Peyer's patch (tissue), 4 donors: ENCODE measurements at places on chromosomes 2 and 18. TPM values are rescaled to one million over a fixed set of nuclear protein-coding genes. Genes with fewer than 3 reads are reported as not detected.

DNA sequence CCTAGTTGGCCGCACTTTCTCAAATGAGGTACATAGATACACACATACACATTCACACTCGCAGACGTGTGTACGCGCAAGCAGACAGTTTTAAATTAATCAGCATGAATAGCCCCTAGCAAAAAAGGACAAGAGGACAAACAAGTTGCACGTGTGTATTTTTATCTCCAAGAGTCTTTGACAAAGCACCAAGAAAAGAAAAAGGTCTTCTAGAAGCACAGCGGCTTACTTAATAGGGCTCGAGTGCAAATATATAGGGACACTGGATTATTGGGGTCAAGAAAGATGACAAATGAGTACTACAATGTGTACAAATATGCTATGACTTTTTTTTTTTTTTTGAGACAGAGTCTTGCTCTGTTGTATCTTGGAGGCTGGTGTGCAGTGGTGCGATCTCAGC, 1.7 kb upstream of the BCL2 start:
- no peaks in the 10 kb centered on the region for H3K36me3 ChIP-seq
- peak overlapping the region; percentile 89 for H3K27ac ChIP-seq
- peaks cover 15% of the 10 kb centered on the region for H3K4me1 ChIP-seq
- no peaks in the 10 kb centered on the region for H3K27me3 ChIP-seq
- no peak for DNase-seq

- H3K27me3 ChIP-seq, result no peaks in the 10 kb centered on the region
- H3K4me1 ChIP-seq, result no peaks in the 10 kb centered on the region
- H3K27ac ChIP-seq, result peak overlapping the region; percentile 9
These were observed 60.0 kb downstream of the TMEM131 start for GRCh38 chr2:97935719-97936161.

- H3K4me3 ChIP-seq, result no peak overlapping the region
- H3K27ac ChIP-seq, result peak overlapping the region; percentile 42
- peaks cover 3% of the 10 kb centered on the region for H3K4me1 ChIP-seq
- H3K36me3 ChIP-seq, result no peaks in the 10 kb centered on the region
These were observed 48.5 kb downstream of the SMAD7 start for GRCh38 chr18:48902023-48902855.

DNA sequence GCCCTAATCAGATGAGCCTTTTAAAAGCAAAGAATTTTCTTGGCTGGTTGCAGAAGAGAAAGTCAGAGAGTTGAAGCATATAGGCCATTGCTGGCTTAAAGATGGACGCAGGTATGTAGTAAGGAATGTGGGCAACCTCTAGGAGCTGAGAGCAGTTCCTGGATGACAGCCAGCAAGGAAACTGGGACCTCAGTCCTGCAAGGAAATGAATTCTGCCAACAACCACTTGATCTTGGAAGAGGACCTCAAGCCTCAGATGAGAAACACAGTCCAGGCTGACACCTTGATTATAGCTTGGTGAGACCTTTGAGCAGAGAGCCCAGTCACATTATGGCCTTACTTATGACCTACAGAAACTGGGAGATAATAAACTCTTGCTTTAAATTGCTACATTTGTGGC, 15.7 kb downstream of the PHOSPHO2 start:
- no peak overlapping the region for H3K27ac ChIP-seq
- H3K4me3 ChIP-seq, result no peak overlapping the region
- peak; percentile 56 for DNase-seq
- H3K4me1 ChIP-seq, result peaks cover 36% of the 10 kb centered on the region
- H3K27me3 ChIP-seq, result no peaks in the 10 kb centered on the region

The SLC9A4 gene
- not detected for total RNA-seq

- no peaks in the 10 kb centered on the region for H3K36me3 ChIP-seq
- H3K27ac ChIP-seq, result no peak overlapping the region
- DNase-seq, result no peak
These were observed 263.5 kb upstream of the SIX2 start for GRCh38 chr2:45272549-45273265.

DNA sequence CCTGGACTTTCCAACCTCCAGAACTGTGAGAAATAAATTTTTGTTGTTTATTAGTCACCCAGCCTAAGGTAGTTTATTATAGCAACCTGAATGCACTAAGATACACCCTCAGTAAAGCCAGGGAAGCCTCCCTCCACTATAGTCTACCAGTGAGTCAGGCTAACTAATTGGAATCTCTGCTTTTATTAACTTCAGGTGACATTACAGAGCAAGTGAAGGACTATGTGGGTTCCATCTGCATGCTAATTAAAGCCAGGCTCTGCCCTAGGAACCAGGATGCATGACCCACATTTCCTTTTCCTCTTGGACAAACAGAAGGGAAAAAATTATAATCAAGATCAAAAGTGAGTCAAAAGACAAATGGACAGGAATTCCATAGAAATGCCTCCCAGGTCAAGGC, 56.1 kb downstream of the ZC3H8 start:
- no peak overlapping the region for H3K27ac ChIP-seq
- H3K4me1 ChIP-seq, result no peaks in the 10 kb centered on the region
- H3K4me3 ChIP-seq, result no peak overlapping the region
- H3K36me3 ChIP-seq, result no peaks in the 10 kb centered on the region
- no peaks in the 10 kb centered on the region for H3K27me3 ChIP-seq

The CMPK2 gene
- total RNA-seq, result 10.2 TPM

DNA sequence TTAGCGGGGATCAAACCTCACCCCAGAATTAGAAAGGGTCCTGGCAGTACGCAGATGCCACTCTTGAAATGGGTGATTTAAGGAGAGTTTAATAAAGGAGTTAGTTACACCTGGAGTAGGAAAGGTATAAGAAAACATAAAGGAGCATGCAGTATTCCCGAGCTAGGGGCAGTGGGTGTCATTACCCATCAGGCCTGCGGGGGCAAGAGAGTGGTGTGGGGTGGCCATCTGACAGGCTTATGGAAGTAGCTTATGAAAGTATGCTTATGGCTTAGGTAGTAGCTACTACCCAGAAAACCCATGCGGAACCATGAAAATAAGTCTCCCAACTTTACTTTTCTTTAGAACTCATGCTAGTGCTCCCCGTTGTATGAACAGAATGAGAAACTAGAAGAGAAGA, 568.9 kb upstream of the ACVR2A start:
- H3K27ac ChIP-seq, result no peak overlapping the region
- no peaks in the 10 kb centered on the region for H3K36me3 ChIP-seq
- H3K27me3 ChIP-seq, result no peaks in the 10 kb centered on the region
- no peak overlapping the region for H3K4me3 ChIP-seq
- no peak for DNase-seq

DNA sequence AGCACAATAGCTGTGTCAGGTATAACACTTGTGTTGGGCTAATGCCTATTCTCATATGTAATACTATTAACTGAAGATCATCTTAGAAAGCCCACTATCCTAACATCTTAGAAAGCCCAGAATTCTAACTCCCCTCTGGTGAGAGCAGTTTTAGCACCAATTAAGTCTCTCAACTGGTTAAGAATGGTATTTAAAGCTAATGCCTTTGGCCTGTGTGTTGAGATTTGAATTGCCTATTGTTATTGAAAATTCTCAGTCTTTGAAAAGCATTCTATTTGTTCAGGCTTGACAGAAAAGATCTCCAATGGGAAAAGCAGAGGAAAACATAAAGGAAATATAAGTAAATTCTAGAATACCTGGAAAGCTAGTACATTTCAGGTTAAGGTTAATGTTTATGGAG, 352.5 kb downstream of the ARHGAP15 start:
- no peaks in the 10 kb centered on the region for H3K36me3 ChIP-seq
- H3K4me3 ChIP-seq, result no peak overlapping the region
- peak overlapping the region; percentile 52 for H3K27ac ChIP-seq
- no peak for DNase-seq
- no peaks in the 10 kb centered on the region for H3K4me1 ChIP-seq

DNA sequence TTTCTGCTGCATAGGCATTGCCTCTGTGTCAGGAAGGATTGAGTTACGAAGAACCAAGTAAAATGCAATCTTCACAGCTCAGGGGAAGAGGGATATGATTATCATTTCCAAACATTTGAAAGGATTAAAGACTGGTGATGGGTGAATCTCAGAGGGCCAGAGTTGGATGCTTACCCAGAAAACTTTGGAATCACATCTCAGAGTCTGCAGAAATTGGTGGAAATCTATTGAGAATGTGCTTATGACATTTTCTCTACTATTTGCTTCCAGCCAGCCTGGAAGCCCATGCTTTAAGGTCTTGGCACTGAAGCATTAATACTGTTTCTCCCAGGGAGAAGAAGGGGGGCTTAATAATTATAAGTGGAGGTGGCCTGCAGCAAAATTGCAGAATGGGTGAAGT, 1301.4 kb upstream of the PIK3C3 start:
- H3K27ac ChIP-seq, result no peak overlapping the region
- no peaks in the 10 kb centered on the region for H3K27me3 ChIP-seq
- H3K4me1 ChIP-seq, result no peaks in the 10 kb centered on the region
- H3K4me3 ChIP-seq, result no peak overlapping the region

DNA sequence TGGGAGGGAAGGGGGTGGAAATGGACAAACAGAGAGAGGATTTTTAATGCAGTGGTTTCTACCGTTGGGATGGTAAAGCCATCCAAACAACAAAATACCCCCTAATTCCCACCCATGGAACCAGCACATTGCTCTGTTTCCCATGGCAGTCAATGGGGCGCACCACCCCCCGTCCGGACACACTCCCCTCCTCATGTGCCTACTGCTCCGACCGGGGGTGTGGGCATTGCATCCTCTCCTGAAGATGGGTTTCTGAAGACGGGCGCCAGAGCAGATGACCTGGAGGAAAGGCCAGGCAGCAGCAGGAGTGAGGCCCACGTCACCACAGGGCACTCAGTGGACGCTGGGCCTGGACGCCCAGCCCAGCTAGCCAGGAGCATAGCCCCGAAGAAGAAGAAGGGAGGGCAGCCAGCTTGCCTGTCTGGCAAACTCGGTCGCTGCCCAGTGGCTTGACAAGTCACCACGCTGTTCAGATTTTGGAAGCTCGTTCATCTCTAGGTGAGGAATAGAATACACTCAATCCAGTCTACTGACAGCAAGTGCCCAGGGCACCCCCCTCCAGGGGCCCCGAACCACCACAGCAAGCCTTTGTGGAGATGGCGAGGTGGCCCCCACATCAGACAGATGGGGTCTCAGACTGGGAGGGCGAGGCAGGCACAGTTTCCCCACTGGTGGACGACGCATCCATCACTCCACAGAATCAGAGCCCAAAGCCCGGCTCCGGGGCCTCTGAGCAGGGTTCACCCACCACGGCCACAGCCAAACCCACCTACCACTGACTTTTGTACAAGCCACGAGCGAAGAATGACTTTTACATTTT, 296.2 kb upstream of the SALL3 start:
- no peaks in the 10 kb centered on the region for H3K36me3 ChIP-seq
- no peaks in the 10 kb centered on the region for H3K4me1 ChIP-seq
- no peak overlapping the region for H3K4me3 ChIP-seq

The FLACC1 gene
- total RNA-seq, result not detected

DNA sequence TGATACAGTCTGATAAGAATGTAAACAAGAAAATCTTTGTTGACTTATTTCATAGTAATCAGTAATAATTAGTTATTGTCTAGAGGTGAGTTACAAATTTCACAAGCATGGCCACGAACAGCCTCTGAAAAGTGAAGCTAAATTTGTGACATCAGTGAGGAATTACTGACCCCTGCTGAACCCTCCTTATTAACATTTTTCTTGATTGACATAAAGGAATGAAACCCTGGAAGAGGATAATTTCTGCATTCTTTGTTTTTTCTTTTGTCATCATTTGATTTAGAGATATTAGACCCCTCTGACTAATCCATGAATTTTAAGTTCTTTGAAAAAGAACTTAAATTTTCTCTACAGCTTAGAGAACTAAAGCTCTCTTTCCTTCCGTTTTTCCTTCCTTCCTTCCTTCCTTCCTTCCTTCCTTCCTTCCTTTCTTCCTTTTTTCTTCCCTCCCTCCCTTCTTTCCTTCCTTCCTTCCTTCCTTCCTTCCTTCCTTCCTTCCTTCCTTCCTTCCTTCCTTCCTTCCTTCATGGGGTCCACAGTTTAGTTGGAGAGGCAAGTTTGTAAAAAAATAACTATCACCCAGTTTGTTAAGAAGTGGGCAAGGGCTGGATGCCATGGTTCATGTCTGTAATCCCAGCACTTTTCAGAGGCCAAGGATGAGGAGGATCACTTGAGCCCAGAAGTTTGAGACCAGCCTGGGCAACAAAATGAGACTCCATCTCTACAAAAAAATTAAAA, 387.0 kb downstream of the MTX2 start:
- no peak for DNase-seq
- H3K4me1 ChIP-seq, result peaks cover 4% of the 10 kb centered on the region

DNA sequence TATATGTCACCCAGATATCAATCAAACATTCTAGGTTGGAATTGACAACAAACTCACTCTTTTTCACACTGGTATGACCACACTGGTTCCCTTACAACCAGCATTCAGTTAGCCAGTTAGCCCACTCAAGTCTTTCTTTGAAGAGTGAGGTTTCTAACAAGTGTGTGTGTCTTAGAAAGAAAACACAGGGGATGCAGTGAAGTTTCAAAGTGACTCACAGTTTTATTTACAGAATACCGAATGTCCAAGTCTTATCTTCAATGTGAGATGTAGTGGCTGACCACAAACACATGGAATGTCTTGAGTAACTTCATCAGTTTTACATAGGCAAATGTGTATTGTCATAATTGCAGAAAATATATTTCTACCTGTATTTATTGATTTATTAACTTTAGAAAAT, 274.7 kb upstream of the HNMT start:
- no peaks in the 10 kb centered on the region for H3K4me1 ChIP-seq
- no peak for DNase-seq
- no peaks in the 10 kb centered on the region for H3K27me3 ChIP-seq

DNA sequence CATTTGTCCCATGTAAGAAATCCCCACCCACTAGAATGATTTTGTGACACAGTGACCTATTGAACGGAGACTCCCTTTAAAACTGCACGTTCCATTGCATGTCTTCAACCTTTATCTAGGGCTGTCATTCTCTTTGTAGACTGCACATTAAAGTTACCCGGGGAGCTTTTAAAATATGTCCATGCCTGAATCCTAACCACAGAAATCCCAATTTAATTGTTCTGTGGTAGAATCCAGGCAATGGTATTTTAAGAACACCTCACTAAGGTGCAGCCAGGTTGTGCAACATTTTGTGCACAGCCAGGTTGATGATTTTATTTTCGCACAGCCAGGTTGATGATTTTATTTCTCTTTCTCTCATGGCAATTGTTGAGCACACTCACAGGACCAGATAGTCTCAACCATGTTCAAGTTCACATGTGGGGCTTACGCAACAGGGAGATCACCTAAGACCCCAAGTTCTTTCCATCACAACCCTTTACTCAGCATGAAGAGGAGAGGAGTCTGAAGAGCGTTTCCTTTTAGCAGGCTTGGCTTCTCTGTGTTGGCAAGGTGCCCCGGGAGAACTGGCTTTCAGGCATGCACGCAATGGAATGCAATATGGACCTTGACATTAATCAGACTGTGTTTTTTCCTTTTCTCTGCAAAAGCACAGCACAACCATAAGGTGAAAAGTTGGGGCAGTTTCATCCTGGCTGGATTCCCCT, 467.3 kb upstream of the ETAA1 start:
- DNase-seq, result peak; percentile 62
- no peaks in the 10 kb centered on the region for H3K36me3 ChIP-seq
- no peak overlapping the region for H3K4me3 ChIP-seq
- no peaks in the 10 kb centered on the region for H3K27me3 ChIP-seq
- no peaks in the 10 kb centered on the region for H3K4me1 ChIP-seq

The GREB1 gene
- 0.88 TPM for total RNA-seq

The KRTCAP3 gene
- 65.4 TPM for total RNA-seq

GRCh38 chr2:64819774-64820688, 166.3 kb upstream of the SERTAD2 start:
- H3K27me3 ChIP-seq, result no peaks in the 10 kb centered on the region
- no peaks in the 10 kb centered on the region for H3K4me1 ChIP-seq
